ENCODE measurements at places on chromosomes 3 and 15.

- DNase-seq = no peak
Measured at GRCh38 chr3:185960522-185961288, 22.9 kb upstream of the TRA2B start.

DNA sequence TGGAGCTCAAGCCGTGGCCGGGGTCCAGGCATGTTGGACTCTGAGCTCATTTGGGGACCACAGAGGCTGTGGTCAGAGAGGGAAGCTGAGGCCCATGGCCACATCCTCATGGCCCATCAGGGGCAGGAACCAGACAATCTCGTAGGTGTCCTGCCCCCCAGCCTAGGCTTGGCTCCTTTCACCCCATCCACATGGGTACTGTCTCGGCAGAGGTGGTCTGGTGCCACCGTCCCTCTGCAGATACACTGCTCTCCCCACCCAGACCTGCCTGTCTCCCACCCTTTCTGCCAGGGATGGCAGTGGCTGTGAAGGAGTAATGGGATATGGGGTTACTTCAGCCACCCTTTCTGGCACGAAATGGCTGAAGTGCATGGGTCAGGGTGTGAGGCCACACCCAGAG lies 7.9 kb downstream of the PRSS50 start:
- no peak for DNase-seq

- DNase-seq = no peak
Measured at GRCh38 chr15:91308199-91308598, 208.1 kb downstream of the SV2B start.

GRCh38 chr15:28977377-28978010 lies 91.7 kb downstream of the APBA2 start:
- DNase-seq = no peak

- DNase-seq = no peak
Measured at GRCh38 chr3:123627673-123628670, 43.1 kb upstream of the HACD2 start.

GRCh38 chr3:38235466-38235865 lies 30.1 kb upstream of the SLC22A13 start:
- DNase-seq = no peak

GRCh38 chr3:33111581-33111980 lies 2.2 kb upstream of the CRTAP start:
- DNase-seq = no peak

DNA sequence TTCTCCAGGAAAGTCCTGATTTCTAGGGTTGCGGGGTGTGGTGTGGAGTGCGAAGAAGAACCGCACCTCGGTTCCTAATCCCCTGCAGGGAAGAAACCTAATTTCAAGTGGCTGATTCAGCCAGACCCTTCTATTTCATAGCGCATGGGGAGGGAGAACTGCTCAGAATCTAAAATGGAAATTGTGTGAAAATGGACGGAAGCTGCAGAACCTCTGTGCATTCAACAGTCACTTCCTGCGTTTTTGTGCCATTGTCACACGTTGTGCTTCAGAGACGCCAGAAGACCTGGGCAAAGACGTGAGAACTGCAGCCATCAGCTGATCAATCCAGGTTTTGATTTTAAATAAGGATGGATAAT lies 1.2 kb downstream of the SIDT1 start:
- DNase-seq = peak; percentile 30

DNA sequence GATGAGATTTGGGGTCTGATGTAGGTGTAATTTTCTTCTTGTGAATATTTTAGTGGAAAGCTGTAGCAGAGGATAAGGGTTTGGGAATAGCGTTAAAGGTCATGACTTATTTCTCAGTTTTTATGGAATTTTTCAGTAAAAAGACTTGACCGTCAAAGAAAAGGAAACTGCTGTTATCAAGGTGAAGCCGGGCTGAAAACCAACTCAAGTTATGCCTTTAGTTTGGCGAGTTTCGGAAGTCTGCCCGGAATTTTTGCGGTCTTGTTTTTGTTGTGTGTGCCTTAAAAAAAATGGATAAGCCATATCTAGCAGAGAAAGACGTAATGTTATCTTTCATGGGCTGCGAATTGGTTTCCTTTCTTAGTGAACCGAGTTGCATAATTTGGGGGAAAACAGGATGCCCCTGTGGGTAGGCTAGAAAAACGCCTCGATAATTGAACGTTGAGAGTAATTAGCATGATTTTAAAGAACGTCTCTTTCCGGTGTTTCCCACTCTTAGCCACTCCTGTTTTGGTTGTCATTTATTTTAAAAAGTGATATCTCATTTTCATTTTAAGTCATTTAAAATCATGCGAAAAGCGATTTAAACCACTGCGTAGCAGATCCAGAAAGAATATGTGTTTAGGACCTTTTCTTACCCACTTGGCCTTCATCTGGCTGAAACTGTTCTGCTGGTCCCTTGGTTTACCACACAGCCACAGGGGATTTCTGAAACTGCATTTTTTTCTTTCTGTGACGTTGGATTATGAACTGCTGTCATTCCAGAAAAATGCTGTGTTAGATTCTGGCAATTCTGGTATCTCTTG lies 1.1 kb downstream of the NFKBIZ start:
- DNase-seq = peak; percentile 79

DNA sequence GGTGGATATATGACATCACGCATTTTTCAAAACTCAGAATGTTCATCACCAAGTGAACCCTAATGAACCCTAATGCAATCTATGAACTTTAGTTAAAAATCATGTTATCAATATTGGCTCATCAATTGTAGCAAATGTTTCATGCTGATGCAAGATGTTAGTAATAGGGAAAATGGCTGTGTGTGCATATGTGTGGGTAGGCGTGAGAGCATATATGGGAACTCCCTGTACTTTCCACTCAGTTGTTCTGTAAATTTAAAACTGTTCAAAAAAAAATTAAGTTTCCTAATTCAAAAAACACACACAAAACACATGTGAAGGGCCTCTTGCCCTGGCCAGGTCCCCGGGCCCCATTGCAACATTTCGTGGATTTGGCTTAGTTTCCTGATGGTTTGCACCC lies 89.7 kb upstream of the PROK2 start:
- peak; percentile 42 for DNase-seq

- no peak for DNase-seq
Measured at GRCh38 chr3:14775563-14775962, 43.2 kb upstream of the FGD5 start.

DNA sequence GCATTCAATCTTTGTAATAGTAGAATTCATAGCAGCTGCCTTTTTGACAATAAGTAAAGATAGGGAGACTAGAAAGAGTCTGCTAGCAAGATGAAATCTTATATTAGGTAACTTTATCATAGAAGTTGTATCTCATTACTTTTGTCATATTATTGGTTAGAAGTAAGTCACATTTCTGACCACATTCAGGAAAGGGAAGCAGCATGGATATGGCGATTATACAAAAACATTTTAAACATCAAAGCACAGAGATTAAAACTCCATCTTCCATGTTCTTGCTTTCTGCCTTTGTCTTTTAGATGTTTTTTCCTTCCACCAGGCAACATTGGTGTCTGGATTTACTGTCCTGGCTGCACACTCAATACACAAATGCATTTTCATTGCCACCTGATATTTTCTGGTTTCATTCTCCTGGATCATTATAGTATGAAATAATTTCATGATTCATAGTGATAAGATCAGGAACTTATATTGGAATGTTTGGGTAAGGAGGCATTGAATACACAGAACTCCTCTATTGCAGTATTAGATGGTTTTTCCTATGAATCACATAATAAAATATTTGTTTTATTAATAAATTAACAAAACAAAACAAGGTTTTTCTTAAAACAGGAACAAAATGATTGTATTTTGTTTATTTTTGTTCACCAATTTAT lies 1460.3 kb upstream of the CADM2 start:
- DNase-seq = peak; percentile 44

DNA sequence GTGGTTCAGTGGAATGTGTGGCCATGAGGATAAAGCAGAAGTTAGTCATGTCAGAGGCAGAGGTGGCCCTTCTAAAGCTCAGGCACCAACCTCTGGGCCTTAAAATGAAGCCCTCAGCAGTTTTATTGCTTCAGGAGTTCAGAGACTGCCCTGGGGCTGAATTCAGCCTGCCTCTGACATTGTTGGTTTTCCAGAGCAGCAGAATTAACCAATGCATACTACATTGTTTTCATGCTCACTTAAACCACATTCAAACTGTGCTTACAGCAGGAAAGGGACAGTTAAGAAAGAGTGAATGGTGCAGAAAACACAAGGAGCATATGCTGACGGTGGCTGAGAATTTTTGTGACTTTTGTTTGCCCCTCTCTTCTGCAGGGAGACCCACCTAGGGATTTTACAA lies 320.2 kb downstream of the CHST2 start:
- DNase-seq = peak; percentile 19

- DNase-seq = no peak
Measured at GRCh38 chr3:128950223-128950938, 43.5 kb downstream of the CFAP92 start.

- no peak for DNase-seq
Measured at GRCh38 chr3:126154391-126155279, 25.8 kb downstream of the ALDH1L1 start.

- DNase-seq = no peak
Measured at GRCh38 chr3:55446850-55447249, 40.3 kb downstream of the WNT5A start.

DNA sequence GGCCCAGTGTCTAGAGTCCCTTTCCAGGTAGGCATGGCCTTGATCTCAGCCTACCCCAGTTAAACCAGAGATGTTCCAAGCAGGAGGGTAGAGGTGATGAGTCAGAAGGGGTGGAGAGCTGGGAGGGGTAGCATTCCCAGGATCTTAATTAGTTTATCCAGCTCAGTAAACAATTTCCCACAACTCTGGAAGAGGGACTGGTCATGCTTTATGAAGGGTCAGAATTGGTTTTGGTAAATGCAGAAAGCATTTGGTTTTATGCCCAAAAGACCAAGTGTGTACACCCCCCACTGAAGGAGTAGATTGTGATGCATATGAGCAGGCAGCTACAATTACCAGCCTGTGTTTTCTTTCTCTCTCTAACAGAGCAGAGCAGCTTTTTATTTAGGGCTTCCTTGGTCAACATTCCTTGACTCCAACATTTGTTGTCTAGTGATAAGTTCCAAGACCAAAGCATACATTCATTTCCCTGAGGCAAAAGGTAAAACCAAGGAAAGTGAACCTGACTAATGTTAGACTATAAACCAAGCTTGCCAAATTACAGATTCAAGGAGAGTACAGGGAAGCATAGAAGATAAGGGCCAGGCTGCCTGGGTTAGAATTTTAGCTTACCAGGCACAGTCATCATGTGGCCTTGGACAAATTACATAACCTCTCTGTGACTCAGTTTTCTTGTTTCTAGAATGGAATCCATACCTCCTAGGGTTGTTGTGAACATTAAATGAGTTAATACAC lies 17.6 kb downstream of the EXOSC7 start:
- no peak for DNase-seq

GRCh38 chr15:38647683-38648082 lies 83.1 kb upstream of the RASGRP1 start:
- no peak for DNase-seq

GRCh38 chr15:63509955-63510940 lies 5.9 kb downstream of the USP3 start:
- no peak for DNase-seq

GRCh38 chr15:27101982-27102381 lies 131.0 kb downstream of the GABRG3 start:
- no peak for DNase-seq

- no peak for DNase-seq
Measured at GRCh38 chr3:183070892-183071291, 28.4 kb downstream of the MCCC1 start.

GRCh38 chr15:73249499-73249898 lies 119.3 kb downstream of the HCN4 start:
- no peak for DNase-seq

- DNase-seq = no peak
Measured at GRCh38 chr15:25671132-25671531, 192.0 kb downstream of the ATP10A start.

DNA sequence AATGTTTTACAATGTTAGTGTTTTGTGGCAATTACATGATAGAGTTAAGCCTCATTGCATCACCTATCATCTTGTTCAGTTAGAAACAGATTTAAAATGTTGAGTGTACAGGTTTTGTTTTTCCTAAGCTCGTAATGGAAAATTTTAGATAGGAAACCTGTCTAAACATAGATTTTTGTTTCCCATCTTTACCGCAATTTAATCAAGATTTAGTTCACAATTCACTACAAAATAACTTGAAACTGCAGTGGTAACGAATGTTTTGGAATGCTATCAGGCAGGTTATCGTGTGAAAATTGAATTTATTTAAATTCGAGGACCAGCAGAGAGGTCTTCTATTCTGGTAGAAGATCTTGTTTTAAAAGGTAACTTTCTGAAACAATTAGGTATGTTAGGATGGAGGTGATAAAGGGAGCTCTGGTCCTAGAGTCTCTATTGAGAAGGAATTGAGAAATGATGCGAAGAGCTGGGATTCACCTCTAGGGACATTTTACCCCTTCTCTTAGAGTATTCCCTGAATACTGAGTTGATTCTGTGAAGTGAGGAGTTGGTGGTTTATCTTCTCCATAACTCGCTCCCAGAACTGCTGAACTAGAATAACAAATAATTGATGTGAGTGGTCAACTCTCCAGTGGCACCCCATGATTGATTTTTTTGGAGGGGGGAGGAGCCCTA lies 1.4 kb downstream of the DOCK3 start:
- DNase-seq = no peak

DNA sequence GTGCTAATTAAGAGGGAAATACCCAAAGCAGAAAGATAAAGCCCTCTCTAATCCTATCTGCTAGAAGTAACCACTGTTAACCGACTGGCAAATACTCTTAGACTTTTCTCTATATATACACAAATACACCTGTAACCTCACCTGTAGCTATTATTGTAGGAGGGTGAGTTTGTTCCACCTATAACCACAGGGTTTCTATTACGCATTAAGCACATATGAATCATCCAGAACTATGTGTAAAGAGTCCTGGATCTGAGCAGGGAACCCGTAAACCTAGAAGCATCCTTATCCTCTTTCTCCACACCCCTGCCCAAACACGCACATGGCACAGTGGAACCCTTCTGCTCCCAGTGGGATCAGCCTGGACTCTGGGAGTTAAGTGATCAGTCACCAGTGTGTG lies 172.8 kb upstream of the C2CD4B start:
- DNase-seq = no peak

DNA sequence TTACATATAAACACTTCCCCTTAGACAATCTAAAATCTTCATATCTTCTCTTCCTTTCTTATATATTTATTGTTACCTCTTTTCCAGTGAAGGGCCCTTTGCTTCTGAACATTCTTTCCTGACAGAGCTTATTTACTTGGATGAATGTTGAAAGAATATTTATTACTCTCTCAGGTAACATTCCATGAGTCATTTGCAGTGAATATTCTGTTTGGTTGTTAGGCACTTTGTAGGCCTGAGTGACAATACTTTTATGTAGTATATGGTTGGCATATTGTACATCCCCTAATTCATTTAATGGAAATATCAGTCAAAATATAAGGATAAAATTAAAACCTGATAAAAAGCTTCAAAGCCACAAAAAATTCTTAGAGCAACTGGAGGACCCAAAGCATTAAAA lies 260.9 kb upstream of the KCNMB2 start:
- DNase-seq = no peak
